ENCODE measurements at places on chromosomes 1 and 21.

GRCh38 chr1:14667651-14667984 is 69.1 kb downstream of the KAZN start:
- DNase-seq, result no peak

DNA sequence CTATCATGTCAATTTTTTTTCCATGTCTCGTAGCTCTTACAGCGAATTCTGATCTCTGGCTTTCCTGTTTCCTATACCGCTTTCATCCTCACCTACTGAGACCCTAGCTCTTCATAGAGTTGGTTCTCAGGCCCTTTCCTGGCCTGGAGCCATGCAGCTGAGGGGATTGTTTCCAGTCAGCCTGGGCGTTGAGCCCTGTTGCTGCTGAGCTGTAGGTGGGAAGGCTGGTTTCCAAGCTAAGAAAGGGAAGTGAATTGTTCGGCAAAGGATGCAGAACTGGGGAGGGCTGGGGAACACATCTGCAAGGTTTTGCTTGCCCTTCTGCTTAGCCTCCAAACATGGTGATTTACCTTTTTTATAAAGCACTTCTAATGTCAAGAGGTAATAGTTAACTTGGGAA is 41.5 kb downstream of the SPATA46 start:
- no peak for DNase-seq

DNA sequence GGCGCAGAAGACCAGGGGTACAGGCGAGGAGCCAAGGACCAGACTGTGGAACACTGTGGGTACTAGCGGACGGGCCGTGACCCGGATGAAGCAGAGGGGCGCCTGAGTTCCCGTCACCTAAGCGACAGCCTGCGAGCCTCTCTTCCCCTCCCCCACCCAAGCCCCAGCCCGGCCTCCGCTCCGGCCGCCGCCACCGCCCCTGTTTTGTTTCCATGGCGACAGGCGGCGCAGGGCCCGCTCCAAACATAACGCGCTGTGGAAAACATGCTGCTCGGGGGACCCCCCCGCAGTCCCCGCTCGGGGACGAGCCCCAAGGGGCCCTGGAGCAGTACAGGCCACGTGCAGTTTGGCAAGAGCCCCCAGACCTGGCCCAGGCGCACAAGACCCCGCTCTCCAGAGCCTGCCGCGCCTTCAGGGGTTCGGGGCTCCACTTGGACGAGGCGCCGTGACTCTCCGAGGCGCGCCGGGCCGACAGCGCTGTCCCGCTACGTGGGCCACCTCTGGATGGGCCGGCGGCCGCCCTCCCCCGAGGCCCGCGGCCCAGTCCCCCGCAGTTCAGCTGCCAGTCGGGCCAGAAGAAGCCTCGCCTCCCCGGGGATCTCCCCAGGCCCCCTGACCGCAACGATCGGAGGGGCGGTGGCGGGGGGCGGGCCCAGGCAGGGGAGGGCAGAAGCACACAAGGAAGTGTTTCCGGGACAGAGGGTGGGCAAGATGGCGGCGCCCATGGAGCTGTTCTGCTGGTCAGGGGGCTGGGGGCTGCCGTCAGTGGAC is at the start of gene MTX1:
Gene MTX1 (plus strand): TSS at position 155 of the 771 bp plus-strand sequence. CDS start 110 bp downstream, at position 265.
- peak; percentile 78 for DNase-seq

DNA sequence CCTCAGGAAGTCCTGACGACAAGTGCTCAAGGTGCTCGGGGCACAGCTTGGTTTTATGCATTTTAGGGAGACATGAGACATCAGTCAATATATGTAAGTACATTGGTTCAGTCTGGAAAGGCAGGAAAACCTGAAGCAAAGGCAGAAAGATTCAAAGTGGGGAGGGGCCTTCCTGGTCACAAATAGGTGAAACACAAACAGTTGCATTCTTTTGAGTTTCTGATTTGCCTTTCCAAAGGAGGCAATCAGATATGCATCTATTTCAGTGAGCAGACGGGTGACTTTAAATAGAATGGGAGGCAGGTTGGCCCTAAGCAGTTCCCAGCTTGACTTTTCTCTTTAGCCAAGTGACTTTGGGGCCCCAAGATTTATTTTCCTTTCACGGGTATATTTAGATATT is 8.9 kb upstream of the RNF187 start:
- no peak for DNase-seq

DNA sequence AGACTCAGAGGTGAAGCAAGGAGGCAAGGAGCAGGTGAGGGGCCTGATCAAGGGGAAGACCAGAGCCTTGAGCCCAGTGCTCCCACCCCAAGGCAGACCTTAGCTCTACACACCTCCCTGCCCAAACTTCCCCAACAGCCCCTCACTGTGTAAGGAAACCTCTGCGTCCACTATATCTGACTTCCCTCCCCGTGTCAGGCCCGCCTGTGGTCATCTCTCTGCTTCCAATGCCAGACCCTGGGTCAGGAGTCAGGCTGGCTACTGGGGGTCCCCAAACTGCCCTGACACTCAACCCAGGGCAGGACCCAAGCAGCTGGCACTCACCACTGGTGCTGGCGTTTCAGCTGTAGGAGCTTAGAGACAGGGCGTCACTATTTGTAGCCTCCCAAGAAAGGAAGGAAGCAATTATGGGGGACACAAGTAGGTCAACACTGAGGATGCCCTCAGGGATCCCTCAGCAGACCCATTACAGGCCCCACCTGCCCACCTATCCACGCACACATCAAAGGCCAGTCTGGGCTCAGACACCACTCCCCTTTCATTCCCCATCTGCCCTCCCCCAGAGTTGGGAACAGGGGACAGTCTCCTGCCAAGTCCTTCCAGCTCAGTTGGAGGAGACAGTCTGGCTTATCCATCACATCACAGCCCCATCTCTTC is 811 bp upstream of the S100A3 start:
- DNase-seq, result no peak

GRCh38 chr1:172517081-172517480 is 15.9 kb upstream of the SUCO start:
- DNase-seq, result no peak

DNA sequence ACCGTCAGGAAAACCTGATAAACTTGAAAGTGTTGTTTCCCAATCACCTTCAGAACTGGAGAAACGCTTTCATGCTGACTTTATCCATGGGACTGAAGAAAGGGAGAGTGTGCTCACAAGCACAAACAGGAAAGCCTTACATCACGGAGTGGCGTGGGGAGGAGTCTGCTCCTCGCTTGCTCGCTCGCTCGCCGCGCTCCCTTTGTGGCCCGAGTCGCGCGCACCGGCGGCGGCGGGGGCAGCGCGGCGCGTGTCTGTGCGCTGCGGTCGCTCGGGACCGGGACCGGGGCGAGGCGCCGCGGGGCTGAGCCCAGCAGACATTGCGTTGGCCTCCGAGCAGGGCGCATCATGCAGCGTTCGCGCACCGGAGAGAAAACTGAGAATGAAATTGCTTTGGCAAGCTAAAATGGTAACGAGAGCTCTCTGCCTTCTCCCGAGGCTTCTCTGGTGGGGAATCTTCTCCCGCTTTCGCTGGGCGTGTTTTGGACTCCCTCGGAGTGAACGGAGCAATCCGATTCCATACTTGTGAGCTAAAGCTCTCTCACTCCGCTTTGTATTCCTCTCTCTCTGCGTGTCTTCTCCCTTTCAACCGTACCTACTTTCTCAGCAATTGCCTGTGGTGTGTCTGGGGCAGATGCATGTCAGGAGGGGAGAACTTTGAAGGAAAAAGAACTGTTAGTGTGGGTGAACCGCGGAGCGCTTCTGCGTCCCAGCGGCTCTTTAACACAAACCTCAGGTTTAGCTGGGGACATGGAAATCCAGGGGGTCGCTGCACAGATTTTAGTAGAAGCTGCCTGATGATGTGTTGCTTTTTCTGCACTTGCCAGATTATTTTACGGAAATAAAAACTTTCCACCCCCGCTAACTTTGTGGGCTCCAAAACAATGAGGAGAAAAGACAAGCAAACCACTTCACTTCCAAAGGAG is at the start of gene RGL1:
Gene RGL1 (plus strand): TSS at position 205 of the 926 bp plus-strand sequence. CDS start 178 bp downstream, at position 383.
- DNase-seq, result no peak

Data from LoVo (cell line).